ENCODE measurements at places on chromosomes 6 and 20.

GRCh38 chr6:100712997-100713396 is 168.1 kb downstream of the ASCC3 start:
- DNase-seq: no peak

DNA sequence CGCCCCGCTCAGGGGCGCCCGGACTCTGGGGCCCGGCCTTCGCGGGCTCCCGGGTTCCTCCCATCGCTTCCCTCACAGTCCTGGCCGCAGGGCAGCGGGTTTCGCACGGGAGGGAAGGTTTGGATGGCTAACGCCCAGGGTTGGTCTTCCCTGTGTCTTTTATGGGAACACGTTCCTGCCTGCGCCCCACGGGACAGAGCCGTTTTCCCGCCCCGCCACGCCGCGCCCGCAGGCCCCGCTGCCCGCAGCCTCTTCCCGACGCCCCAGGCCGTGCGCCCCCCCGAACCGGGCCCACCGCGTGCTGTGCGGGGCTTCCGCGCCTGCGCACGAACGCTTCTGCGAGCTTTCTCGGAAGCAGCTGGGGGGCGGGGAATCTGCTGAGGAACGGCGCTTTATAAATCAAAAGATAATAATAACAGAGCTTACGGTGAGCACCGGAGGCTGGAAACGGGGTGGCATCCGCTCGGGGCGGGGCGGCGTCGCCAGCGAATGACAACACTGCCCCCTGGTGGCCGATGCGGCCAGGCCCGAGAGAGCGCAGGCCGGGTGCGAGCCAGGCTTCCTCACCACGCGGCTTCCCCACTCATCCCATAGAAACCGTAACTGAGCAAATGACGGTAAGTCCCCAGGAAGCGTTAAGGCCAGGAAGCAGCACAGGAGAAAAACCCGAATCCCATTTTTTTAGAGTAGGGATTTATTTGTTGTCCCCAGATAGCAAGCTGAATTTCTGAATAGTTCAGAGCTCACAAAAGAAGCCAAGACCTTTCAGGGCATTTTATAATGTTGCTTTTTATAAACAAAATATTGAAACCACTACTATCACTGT is 116.4 kb downstream of the MYLK4 start:
- DNase-seq: peak; percentile 91

- DNase-seq: no peak
Observed at GRCh38 chr6:25137916-25138232, 141.3 kb upstream of the CARMIL1 start.

DNA sequence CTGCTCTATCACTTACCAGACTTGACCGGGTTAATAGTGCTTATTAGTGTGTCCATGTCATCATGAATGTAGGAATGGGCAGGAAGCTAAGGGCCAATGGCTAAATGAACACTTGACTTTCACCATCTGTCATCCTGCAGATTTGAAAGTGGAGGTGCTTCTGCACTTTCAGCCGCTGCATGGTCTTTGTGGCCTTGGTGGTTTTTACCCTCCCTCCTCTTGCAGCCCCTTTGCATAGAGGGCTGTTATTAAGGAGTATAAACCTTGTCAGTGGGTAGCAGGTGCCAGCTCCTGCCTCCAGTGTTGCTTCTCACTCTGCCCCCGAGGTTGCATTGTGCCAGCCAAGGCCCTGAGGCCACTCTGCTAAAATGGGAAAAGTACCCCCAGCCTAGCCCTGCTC is 122.2 kb upstream of the TNFAIP3 start:
- no peak for DNase-seq

DNA sequence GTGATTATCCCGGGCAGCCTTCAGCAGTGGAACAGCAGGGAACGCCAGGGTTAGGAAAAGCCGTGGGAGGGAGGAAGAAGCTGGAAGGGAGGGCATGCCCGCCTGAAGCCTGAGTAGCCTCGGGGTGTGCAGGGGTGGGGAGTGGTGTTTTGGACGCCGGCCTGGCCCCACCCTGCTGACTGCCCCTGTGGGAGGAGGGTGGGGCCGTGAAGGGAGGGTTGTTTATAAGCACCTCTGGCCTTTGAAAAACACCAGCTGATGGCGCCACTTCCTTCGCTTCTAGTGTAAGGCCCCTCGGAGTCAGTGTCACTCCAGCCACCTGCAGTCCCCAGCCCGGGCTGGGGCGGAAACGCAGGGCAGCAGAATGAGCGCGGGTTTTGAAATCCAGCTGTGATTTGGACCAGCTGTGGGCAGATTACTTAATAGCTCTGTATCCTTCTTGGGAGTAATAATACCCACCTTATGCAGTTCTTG is 52.8 kb upstream of the BMP6 start:
- no peak for DNase-seq

DNA sequence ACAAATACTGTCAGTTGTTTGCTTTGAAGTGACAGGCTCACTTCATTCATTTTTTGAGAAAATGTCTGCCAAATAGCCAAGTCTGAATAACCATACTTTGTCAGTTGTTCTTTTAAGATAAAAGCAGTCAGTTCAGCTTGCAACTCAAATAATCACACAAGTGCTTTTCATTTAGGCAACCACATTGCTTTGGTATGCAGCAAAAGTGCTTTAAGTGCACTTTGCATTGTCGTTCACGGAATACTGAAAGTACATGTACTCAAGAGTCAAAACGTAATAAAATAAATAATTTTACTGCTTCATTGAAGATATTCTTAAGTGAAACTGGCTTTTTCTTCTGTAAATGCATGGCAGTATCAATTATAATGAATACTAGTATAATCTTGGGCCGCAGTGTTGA is 107.2 kb downstream of the MMS22L start:
- DNase-seq: no peak

DNA sequence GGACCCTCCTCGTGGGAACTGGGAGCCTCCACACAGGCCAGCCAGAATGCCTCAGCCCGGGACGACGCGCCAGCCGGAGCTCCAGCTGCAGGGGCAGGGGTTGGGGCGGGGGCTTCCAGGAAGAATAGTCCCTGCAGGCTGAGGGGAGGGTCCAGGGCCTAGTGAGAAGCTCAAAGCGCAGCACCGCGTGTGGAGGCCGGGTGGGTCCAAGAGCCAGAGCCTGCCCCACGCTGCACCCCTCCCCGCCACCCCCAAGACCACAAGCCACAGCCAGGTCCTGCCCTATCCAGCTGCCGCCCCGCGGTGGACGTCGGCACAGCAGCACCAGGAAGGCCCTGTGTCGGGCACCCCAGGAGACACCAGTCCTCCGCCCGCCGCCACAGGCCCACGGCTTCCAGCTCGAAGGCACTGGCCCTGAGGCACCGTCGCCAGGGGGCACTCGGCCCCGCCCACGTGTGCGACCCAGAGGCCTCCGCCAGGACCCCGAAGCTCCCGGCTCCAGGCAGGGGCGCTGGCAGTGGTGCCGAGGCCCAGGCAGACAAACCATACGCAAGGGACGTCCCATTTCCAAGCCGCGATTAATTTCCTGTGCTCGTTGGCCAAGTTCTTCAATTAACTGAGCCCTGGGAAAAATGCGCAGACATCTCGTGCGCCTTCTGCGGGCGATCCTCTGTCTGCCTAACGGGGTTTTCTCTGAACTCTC is 19.5 kb downstream of the KCNQ2 start:
- peak; percentile 47 for DNase-seq

DNA sequence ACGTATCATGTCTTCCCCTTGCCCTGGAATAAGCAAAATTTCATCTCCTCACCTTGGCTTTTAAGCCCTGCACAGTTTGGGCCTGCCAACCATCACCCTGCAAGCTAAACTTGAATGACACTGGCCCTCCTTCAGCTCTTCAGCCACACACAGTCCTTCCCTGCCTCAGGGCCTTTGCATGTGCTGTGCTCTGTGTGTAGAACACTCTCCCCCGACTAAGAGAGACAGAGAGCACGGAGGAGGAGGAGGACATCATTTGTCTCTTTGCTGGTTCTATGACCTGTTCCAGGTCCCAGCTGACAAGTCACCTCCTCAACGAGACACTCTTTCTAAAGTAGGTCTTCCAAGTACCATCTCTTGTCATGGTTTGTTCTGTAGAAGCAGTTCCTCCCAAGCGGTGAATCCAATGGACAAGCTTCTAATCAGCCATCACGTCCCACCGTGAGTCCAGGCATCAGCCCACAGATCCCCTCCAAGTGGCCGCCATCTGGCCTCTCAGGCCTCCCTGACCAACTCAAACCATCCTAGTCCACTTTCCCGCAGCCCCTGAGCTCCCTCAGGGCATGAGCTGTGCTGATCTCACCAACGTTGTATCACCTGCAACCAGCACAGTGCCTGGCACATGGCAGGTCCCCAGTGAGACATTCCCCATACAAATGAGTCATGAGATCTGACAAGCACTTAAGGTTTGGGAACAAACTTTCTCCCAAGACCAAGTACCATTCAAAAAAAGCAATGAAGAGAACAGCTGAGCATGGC is 30.5 kb downstream of the NFATC2 start:
- peak; percentile 57 for DNase-seq

DNA sequence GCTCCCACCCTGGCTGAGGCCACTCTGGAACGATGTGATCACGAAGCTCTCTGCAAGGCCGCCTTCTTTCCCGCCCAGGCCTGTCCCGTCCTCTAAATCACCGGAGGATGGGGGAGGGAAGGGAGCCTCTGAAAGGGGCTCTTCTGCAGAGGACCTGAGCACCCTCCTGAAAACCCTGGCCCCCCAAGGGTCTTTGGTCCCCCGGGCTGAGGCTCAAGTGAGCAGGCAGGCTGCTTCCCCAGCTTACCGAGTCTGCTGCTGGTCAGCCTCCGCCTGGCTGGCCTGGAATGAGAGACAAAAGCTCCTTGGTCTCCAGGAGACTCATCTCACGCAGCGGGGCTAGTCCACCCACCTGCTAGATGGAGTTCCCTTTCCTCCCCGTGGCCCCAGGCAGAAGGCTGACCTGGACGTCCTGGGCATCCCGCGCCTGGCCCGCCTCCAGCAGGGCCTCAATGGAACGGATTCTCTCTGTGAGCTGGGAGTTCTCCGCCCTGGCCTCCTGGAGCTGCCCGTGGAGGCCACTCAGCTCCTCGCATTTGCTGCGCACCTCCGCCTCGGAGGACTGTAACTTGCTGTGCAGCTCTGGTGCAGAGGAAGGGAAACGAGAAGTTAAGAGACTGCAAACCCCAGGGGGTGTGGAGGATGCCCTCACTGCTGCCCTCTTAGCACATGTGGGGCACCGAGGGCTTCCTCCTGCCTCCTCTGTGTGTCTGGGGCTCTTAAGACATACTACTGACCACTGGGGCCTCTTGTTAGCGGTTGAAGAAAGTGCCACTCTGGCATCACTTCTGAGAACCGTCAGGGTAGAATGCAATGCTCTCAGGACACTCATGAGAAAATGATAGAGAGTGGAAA is 54.7 kb downstream of the RRBP1 start:
- DNase-seq: no peak

DNA sequence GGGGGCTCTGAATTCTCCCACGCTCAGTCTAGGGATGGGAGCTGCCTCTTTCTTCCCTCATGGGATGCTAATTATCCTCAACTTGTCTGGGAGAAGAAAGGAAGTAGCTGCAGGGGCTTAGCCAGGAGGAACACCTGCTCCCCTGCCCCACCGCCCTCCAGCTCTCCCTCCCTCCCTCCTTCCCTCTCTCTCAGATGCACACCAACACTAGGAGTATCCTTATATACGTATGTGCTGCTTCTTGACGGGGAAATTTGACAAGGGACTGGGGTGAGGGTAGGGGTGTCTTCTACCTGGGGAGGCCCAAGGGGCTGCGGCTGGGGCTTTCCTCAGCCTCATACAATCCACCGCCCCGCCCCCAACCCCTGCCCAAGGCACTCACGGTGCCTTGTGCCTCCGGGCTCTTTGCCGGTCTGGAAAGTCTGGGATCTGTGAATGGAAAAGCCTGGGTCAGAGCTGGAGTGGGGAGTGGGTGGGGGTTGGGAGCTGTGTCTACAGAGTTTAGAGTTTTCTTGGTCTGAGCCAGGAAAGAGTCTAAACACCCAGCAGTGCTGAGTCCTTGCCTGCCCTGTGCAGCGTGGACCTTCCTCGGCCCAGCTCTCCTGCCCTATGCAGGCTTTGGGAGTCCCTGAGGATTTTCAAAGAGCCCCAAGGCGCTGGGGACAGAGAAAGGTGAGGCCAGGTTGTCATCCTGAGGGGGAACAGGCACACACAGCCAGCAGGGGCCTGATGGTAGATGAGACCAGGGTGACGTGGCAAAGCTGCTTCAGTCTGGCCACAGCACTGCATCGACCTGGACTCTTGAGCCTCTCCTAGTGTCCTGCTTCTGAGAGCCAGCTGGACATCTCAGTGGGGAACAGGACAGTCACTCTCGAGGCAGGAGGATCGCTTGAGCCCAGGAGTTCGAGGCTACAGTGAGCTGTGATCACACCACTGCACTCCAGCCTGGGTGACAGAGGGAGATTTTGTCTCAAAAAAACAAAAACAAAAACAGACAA is 29.3 kb upstream of the EMILIN3 start:
- no peak for DNase-seq

DNA sequence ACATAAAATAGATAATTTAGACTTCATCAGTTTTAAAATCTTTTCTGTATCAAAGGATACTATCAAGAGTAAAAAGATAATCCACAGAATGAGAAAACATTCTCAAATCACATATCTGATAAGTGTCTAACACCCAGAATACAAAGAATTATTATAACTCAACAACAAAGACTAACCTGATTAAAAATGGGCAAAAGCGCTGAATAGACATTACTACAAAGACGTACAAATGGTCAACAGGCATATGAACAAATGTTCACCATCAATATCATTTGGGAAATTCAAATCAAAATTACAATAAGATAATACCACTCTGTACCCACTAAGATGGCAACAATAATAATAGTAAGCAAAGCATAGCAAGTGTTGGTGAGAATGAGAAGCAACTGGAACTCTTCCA is 503.8 kb downstream of the CDH26 start:
- DNase-seq: no peak

DNA sequence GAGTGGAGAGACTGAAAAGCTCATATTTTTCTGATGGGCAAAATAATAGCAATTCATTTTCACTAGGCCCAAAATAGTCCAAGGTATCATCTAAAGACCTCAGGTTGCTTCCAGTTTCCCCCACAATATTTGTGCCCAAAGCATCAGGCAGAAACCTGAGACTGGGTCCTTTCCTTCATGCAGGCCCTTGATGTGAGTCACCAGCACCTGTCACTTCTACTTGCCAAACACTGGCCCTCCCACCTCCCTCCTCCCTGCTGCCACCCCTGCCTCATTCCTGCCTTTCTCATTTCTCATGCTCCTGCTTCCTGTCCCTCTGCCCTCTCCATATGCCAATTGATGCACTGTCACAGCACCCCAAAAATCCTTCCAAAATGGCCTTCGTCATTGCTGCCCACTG is 230.4 kb upstream of the CST7 start:
- no peak for DNase-seq

GRCh38 chr6:147699637-147700036 is 191.1 kb downstream of the SAMD5 start:
- DNase-seq: no peak

DNA sequence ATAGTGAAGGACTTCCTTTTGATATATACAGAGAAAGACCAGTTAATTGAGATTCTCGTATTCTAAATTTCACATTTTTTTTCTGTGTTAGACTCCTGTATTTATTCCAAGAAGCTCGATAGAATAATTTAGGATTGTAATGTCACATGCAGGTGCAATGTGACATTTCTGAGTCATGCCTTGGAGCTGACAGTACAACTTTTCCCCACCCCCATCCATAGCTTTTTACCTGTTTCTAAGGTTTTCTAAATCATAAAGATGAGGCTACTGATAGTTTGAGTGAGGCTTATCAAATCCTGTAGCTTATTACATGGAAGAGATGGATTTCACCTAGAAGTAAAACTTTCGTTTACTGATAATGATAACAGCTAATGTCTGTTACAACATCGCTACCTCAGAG is 37.6 kb downstream of the FLRT3 start:
- no peak for DNase-seq

- DNase-seq: no peak
Observed at GRCh38 chr20:58882704-58883089, 30.2 kb downstream of the GNAS start.

- DNase-seq: no peak
Observed at GRCh38 chr20:13772529-13772928, 12.2 kb downstream of the ESF1 start.

GRCh38 chr20:57648878-57649616 is 28.8 kb upstream of the ZBP1 start:
- peak; percentile 8 for DNase-seq

All from activated T-cell treated with anti-CD3 and anti-CD28 coated beads, Interleukin-2, amount 50 U/mL, for 24 hours (primary cell).